Activated T-helper 1 cell treated with anti-CD3 and anti-CD28 coated beads, Interleukin-12 subunit alpha, Interleukin-12 subunit beta, Interleukin-2, Interleukin-4 antibody, amounts not matched to agents 30 ng/mL and 10 ng/mL and 1 ng/mL, durations not matched to agents 14 hours and 24 hours and 36 hours (primary cell): ENCODE measurements at places on chromosomes 4 and X.

DNA sequence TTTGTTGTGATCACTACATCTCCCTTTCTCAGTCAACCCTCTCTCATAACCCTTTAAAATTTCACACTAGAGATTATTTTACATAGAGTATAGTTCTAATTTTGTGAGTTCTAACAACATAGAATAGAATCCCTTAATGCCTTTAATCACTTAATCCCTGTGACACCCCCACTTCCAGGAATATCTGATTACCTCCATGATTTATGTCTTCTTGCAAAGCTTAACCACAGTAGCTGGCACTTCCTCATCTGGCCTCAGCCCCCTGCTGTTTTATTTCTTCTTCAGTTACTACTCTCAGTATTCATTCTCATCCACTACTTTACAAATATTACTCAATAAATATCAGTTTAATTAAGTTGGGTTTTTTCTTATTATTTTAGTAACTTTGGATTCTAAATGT is 340.9 kb downstream of the CENPC start:
- no peak for DNase-seq

DNA sequence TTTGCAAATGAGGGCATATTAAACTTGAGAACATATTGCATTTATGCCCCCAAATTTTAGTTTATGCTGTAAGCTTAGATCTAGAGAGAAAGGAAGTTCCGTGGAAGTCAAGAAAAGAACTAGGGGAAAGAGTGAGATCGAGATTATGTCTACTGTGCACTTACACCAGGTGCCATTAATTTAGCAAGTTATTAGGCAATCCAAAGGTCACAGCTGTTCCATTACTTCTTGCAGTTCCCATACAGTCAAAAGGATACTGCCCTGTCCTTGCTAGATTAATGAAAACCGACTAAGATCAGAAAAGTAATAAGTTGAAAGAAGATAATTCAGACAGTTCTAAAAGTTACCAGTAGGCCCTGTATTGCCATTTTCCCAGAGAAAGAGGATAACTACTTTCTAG is 49.3 kb upstream of the SLC7A11 start:
- DNase-seq = no peak

GRCh38 chrX:8313844-8314243 is 142.8 kb upstream of the VCX2 start:
- DNase-seq = no peak

GRCh38 chr4:71607109-71607508 is 176.8 kb downstream of the GC start:
- DNase-seq = no peak

GRCh38 chr4:158172261-158173258 is at the start of gene GASK1B:
GASK1B (minus strand) TSS chr4:158173025; CDS start chr4:158171375, 1,650 bp downstream.
- DNase-seq = no peak

DNA sequence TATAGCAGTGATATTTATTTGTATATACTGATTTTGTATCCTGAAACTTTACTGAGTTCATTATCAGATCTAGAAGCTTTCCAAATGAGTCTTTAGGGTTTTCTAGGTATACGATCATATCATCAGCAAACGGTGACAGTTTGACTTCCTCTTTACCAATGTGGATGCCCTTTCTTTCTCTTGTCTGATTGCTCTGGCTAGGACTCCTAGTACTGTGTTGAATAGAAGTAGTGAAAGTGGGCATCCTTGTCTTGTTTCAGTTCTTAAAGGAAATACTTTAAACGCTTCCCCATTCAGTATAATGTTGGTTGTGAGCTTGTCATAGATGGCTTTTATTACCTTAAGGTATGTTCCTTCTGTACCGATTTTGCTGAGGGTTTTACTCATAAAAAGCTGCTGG is 37.5 kb downstream of the CBR4 start:
- DNase-seq = no peak

- DNase-seq = no peak
These were observed 46.9 kb upstream of the TAB3 start for GRCh38 chrX:30935985-30936384.

- DNase-seq = no peak
These were observed 60.9 kb downstream of the SLC7A11 start for GRCh38 chr4:138181287-138181686.

- DNase-seq = no peak
These were observed 65.5 kb downstream of the SH3RF1 start for GRCh38 chr4:169205075-169205743.

- DNase-seq = no peak
These were observed at the start of gene CCDC158 for GRCh38 chr4:76420762-76421581. CCDC158 (minus strand) TSS chr4:76421141; CDS start chr4:76403207, 17,934 bp downstream.

DNA sequence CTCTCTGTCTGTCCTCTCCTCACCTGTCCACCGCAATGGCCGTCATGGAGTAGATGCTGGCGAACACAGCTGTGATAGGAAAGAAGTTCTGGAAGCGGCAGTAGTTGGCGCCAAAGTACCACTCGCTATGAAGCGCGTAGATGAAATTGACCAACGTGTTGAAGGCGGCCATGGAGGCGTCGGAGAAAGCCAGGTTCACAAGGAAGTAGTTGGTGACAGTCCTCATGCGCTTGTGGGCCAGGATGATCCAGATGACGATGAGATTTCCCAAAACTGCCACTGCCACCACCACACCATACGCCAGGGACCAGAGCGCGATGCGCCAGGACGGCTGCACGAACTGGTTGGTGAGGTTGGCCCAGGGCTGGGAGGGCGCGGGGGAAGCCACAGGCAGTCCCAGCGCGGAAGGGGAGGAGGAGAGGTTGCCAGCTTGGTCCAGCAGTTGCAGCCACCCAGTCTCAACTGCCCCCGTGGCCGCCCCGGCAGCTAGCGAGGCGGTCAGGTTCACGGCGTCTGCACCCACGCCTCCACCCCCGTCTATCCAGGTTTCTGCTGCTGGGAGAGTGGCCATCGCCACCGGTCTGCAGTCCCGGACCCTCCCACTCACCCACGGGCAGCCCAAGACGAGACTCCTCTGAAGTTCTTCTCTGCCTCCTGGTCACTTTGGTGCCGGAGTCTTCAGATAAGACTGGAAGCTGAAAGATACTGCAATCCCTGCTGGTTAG is 518 bp downstream of the TACR3 start:
- no peak for DNase-seq

DNA sequence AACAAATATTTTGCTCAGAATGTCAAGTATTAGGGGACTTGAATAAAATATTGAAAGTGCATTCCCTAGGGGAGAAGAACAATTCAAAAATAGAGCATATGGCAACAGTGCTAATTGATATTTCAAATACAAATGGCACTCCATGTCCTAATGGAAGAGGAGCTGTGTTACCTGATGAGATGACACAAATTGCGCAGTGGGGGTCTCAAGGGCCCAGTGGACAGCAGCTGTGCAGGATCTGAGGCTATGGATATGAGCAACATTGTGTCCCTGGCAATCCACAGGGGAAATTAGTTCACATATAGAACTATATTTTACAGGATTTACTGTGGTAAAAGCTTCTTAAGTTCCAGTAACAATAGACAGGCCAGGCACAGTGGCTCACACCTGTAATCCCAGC is 17.4 kb upstream of the USP46 start:
- no peak for DNase-seq

- no peak for DNase-seq
These were observed 237.8 kb upstream of the PGRMC2 start for GRCh38 chr4:128525387-128525786.

GRCh38 chr4:80253510-80253909 is 13.0 kb upstream of the FGF5 start:
- DNase-seq = no peak

DNA sequence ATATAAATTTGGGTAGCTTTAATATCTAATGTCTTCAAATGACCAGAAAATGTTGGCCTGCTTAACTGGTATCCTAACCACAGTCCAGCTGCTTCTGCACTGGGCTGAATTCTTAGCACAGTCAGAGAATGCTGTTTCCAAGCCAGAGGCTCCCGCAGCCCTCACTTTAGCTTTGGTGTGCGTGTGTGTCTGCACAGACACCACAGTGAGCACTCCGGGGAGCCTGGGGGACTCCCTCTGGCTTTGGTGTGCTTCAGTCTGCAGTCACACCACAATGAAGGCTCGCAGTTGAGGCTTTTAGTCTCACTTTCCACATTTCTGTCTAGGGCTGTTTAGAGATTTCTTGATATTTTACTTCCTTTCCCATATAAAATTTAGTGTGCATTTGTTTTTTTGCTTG is 53.6 kb downstream of the APOO start:
- no peak for DNase-seq

DNA sequence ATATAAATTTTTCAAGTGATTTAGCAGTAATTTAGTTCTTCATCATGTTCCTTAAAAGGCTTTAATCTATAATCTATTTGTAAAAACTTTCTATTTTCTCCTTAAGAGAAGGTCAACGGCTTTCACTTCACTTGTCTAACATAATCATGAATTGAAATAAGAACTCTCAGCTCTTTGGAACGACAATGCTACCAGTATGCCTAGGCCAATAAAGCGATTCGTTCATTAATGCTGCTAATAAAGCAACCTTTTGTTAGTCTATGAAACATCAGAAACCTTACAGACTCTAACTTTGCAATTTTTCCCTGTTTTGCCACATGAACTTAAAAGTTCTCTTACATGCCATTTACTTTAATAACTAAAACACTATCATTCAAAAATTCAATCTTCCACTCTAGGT is 47.6 kb downstream of the FBXW7 start:
- DNase-seq = no peak

DNA sequence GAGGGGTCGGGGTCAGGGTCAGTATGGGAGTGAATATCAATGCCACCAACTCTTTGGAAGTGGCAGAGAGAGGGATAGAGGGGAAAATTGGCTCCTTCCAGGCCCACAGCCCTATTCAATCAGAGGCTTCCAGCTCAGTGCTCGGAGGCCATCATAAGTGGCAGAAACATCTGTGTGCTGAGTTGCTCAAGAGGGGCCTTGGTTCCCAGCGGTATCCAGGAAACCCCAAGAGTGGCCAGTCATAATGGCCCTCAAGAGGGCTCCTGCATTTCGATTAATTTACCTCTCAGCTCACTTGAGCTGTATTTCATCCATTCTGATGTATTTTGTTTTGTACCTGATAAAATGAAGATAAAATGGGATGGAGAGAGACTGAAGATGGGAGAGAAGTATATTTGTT is 154.3 kb upstream of the EOLA2 start:
- DNase-seq = no peak

DNA sequence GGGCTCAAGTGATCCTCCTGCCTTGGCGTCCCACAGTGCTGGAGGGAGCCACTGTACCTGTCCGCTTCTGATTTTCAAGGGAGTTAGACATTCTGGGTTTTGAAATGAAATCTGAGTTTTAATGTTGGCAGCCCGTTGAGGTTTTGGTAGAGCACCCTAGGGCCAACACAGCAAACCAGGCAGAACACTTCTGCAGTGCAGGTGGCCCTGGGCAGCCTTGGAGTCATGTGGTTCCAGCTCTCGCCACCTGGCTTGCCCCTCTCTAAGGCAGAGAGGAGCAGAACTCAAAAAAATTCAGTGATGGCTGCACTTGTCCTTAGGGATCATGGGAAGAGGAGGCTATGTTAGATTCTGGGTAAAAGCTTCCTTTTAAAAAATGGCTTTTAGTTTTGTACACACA is 74.9 kb downstream of the CLDN34 start:
- no peak for DNase-seq

DNA sequence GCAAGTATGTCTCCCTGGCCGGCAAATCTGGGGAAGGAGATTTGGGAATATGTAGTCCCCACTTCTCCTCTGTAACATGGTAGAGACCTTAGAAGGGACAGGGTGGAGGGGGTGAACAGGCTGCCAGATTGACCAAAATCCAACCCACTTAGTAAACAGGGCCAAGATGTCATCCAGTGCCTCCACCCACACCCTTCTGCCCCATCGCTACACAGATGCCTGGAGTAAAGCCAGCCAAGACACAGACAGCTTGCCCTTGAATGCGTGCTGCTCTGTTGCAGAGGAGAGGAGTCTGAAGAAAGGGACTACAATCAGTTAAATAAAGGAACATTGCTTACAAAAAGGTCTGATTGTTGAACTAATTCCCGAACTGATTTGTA is 160.1 kb upstream of the LDB2 start:
- no peak for DNase-seq

DNA sequence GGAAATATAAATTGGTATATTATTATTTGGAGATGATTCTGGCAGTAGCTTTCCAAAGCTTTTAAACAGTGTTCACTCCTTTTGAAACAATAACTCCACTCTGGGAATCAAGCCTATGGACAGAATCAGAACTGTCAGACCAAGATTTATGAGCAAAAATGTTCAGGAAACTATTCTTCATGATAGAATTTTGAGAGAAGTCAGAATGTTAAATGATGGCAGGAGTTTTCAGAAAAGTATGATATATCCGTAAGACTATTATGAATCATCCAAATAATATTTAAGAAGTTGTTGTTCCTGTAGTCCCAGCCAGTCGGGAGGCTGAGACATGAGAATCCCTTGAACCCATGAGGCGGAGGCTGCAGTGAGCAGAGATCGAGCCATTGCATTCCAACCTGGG is 50.5 kb upstream of the ADGRG2 start:
- no peak for DNase-seq

DNA sequence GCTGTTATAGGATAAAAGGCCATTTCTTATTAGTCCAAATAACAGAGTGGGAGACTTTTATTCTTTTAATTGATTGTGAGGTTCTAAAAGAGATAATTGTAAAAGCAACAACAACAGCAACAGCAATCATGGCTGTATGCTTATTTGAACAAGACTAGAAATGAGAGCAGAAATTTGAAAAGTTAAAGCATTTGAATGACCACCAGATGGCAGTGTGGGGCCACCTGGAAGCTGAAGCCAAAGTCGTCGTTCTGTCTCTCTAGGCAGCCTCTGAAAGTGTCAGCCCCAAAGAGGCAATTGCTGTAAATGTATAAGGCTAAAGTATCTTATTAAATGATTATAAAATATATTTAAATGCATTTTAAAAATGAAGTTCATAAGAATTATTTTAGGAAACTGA is 42.2 kb downstream of the SH2D1A start:
- DNase-seq = peak; percentile 23

GRCh38 chr4:17635056-17635455 is 20.6 kb downstream of the MED28 start:
- no peak for DNase-seq

GRCh38 chrX:106302304-106302703 is 134.2 kb downstream of the PWWP3B start:
- no peak for DNase-seq

GRCh38 chrX:9566150-9566621 is 101.3 kb downstream of the TBL1X start:
- no peak for DNase-seq

- no peak for DNase-seq
These were observed 23.9 kb downstream of the STIM2 start for GRCh38 chr4:26884486-26884988.

DNA sequence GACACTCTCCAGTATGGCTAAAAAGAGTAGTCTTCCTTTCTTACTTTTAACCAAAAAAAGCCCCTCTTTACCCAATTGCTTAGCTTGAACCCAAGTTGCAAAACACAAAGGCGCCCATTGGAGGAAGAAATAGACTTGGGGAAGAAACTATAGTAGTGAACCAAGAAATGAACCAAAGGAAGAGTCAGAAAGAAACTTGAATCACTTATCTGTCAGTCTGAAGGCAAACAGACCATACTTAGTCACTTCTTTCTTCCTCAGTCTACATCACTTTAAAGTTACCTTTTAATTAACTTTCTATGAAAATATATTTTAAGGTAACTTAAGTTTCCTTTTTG is 161.4 kb upstream of the GIMD1 start:
- DNase-seq = no peak

GRCh38 chr4:116143198-116143597 is 942.2 kb downstream of the TRAM1L1 start:
- DNase-seq = no peak

GRCh38 chrX:110755611-110756010 is 40.0 kb downstream of the CHRDL1 start:
- no peak for DNase-seq
